ENCODE measurements at places on chromosomes 7 and 10.

DNA sequence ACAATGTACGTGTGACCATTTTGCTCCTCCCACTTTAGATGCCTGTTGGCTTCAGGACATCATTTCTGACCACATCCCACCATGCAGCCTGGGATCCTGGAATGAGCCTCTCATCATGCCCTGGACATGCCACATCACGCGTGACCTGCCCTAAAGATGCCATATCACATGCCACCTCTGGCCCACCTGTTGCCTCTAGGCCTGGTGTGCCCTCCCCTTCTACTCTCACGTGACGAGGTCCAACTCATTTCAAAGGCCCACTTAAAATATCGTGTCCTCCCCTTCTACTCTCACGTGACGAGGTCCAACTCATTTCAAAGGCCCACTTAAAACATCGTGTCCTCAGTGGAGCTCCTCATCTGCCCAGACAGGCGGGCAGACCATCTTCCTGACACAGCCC, 254.9 kb downstream of the TEX36 start:
- DNase-seq = no peak

GRCh38 chr10:121667948-121668313, 69.7 kb upstream of the FGFR2 start:
- peak; percentile 36 for DNase-seq

- no peak for DNase-seq
Observed at GRCh38 chr10:44400541-44400940, 15.6 kb upstream of the CXCL12 start.

- DNase-seq = peak; percentile 86
Observed at GRCh38 chr7:17674166-17674942, 265.9 kb downstream of the SNX13 start.

- no peak for DNase-seq
Observed at GRCh38 chr7:35495377-35495776, 199.6 kb downstream of the HERPUD2 start.

DNA sequence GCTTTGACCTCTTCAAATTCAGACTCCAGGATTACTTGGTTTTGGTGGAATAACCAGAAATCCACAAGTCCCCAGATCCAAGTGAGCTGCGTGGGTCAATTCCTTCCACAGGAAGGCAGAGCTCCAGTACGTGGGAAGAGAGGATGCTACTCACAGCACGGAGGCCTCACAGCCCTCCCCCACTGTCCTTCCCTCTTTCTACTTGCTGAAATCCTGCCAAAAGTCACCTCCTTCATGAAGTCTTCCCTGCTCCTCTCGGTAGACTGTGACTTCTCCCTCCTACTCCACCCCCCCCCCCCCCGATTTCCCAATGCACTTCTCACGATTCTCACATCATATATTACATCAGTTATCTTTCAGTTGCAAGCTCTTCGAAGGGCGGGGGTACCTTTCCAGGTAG, 12.3 kb downstream of the CAMK2G start:
- DNase-seq = no peak

DNA sequence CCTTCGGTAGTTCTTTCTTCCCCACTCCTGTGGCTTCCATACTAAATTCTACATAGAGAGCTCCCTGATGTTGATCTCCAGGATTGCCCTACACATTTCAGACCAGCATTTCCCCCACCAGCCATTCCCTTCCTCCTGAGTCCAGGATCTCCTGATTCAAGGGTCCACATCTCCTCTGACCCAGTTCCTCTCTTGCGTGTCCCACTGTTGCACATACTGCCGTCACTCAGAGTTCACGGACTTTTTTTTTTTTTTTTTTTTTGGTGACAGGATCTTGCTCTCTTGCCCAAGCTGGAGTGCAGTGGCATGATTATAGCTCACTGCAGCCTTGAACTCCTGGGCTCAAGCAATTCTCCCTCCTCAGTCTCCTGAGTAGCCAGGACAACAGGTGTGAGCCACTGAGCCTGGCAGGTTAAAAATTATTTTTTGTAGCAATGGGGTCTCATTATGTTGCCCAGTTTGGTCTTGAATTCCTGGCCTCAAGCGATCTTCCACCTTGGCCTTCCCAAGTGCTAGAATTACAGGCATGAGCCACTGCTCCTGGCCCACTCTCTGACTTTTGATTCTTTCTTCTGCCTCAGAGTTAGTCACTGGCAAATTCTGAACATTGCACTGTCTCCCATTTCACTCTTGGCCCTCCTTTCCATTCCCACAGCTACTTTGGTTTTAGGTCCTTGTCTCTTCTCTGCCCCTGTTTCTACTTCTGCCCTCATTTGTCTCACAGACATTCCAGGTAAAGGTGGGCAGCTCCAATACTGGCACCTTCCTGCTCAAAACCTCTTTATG, 29.6 kb upstream of the ZRANB1 start:
- no peak for DNase-seq

GRCh38 chr10:117366741-117367140, 8.5 kb downstream of the PDZD8 start:
- DNase-seq = no peak

DNA sequence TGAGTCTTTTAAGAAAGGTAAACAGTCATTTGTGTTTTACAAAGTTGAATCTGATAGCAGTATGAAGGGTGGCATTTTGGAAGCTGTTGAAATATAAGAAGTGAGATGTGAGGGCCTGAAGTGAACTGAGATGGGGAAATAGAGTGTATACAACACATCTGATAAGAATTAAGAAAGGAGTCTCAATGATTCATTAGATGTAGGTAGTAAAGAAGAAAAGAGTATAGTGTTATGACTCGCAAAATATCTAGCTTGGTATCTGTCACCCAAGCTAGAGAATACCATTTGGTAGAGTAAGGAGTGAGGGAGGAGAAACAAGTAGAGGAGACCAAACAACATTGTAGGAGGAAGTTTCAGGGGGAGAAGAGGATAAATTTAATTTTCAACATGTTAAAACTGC, 5.3 kb downstream of the PTPN12 start:
- peak; percentile 13 for DNase-seq

GRCh38 chr7:106064316-106064715, 47.8 kb downstream of the SYPL1 start:
- no peak for DNase-seq

- no peak for DNase-seq
Observed at GRCh38 chr7:26461518-26461917, 169.9 kb downstream of the SNX10 start.

- no peak for DNase-seq
Observed at GRCh38 chr7:155469311-155470185, 11.6 kb downstream of the EN2 start.

DNA sequence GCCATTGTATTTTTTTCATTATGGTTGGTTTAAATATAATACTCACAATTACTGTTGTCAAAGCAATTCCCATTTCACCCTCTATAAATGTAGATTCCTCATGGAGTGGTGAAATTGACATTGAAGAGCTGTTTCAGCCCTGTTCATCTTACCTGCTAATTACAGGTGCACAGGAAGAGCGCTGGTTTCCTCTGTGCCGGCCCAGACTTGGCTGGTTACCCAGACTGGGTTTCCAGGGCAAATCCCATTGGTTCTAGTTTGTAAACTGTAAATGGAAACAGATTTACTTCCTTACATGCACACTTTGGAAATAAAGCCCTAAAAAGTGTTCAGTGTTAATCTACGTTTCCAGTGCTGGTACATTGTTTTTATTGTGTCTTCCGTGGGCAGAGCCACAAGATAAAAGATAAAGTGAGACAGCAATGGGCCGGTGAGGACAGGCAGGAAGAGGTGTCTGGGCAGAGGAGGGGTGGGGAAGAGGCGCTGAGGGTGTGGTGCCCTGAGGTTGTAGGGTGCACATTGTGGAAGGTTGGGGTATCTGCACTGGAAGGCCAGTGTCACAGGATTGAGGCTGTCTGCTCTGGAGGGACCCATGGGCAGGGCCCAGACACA, 71.6 kb upstream of the ZPBP start:
- DNase-seq = no peak

DNA sequence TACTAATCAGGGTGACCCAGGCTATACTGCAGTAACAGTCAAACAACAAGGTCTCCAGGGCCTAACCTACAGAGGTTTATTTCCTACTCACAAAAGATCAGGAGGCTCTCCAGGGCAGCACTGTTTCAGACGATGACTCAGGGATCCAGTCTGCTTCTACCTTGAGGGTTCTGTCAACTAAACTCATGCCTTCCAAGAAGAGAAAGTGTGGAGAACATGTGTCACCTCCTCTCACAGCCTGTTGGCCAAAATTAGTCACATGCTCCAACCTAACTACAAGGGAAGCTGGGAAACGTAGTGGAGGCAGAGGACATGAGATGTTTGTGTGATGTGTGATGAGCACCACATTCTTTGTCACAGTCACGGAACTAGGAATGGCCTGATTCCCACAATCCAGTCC, 14.7 kb upstream of the INA start:
- DNase-seq = no peak

DNA sequence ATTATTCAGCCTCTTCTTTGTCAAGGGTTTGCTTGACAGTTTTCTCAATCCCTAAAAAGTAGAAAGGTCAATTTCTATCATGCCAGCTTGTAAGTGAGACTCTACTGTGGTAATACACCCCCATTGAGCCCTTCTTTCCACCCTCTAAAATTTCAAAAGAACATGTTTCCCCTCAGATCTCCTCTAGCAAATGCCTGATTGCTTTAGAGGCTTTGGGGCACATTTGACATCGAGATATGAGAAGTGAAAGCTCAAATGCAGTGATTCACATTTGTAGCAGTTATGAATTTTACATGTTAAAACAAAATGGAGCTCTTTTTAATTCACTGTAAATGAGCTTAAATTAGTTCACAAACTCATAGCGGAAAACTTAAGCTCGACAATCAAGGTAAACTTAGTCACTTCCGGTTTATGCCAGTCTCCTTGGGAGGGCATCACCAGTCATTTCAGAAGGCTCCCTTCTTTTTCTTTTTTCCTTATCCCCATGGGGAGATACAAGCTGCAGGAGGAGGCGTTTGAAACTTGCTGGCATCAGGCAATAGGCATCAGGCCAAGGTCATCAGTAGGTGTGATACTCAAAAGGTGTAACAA, 55.3 kb upstream of the ADO start:
- DNase-seq = no peak

- no peak for DNase-seq
Observed at GRCh38 chr7:55105952-55106351, 87.1 kb downstream of the EGFR start.

DNA sequence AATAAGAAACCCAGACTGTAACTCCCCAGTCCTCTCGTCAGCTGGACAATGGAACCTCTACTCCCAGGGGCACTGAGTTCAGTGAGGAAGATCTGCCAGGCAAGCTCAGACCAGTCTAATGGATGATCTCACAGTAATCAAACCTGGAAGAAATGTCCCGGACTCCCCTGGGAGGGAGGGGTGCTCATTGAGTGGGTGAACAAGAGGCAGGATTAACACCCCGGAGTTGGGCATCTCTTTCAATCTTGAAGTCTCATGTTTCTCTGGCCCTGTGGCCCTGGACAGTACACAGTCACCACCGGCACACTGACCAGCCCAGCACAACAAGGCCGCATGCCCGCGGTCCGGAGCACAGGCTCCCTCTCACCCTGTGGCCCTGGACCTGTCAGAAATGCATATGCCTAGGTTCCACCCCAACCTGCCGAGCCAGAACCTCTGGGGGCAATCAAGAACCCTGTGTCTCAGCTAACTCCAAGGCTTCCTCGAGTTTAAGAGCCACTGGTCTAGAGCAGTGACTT, 27.8 kb downstream of the CXCL12 start:
- peak; percentile 5 for DNase-seq

- no peak for DNase-seq
Observed at GRCh38 chr10:75548356-75548755, 116.9 kb downstream of the LRMDA start.

- DNase-seq = no peak
Observed at GRCh38 chr7:112302566-112302965, 96.1 kb downstream of the ZNF277 start.

GRCh38 chr7:157432541-157432956, 95.7 kb downstream of the DNAJB6 start:
- DNase-seq = peak; percentile 62

DNA sequence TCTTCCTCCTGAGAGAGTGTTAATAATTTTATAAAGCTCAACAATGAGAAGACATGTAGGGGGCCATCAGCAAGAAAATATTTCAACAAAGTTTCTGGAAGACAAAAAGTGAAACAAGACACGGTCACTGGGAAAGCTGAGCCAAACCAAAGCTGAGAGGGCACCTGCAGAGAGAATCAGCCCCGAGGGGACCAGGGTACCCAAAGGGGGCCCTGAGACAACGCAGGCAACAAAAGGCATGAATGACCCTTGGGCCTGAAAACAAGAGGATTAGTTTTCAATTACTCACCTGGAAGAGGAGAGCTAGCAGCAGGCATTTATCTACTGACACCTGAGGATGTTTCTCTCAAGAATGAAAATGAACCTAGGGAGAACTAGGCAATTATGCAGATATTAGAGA, 461.2 kb upstream of the MGMT start:
- DNase-seq = no peak

DNA sequence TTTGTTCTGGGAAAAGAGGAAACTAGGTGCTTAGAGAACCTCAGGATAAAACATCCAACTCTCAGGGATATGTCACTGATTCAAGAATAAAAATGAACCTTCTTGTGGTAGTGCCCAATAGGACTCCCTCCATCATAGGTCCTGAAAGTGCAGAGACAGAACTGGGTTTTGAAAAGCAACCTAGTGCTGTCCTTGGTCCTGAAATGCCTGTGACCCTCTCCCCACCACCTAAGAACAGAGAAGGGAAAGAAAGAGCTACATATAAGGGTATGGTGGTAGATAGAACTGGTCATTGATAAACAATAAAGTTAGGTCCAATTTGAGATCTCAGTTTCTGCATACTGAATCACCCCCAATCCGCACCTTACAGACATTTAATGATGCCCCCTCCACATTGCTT, 953.3 kb downstream of the XPNPEP1 start:
- peak; percentile 5 for DNase-seq

GRCh38 chr7:158075633-158076001, 512.0 kb downstream of the PTPRN2 start:
- DNase-seq = no peak

GRCh38 chr10:46292573-46293023, 5.8 kb downstream of the ANTXRL start:
- DNase-seq = no peak

- DNase-seq = no peak
Observed at GRCh38 chr7:116730097-116731022, 58.4 kb downstream of the MET start.

DNA sequence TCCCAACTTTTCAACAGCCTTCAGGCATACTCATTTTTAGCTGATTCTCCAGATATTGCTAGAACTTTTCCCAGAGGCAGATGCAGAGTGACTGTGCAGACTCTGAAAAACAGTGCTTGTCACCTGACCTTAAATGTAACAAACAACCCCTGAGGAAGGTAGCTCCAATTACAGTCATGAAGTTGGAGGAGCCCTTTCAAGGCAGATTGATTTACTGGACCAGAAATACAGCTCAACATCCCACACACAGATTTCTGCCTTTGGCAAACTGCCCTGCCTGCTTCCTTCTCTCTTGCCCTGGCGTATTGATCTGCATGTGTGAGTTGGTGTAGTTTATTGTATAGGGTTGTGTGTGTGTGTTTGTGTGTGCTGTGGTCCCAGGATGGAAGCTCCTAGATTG, 38.5 kb downstream of the PYROXD2 start:
- DNase-seq = no peak

GRCh38 chr7:4234498-4234855, 447.6 kb upstream of the FOXK1 start:
- DNase-seq = no peak

GRCh38 chr10:87594864-87595263, 64.8 kb upstream of the PAPSS2 start:
- no peak for DNase-seq

- no peak for DNase-seq
Observed at GRCh38 chr10:21668831-21669230, 134.8 kb downstream of the MLLT10 start.

All from RWPE1 (cell line).